HS-27A (cell line): ENCODE measurements at places on chromosomes 1 and 21.

- no peak for DNase-seq
Measured at GRCh38 chr1:26938004-26938658, 16.6 kb downstream of the NUDC start.

DNA sequence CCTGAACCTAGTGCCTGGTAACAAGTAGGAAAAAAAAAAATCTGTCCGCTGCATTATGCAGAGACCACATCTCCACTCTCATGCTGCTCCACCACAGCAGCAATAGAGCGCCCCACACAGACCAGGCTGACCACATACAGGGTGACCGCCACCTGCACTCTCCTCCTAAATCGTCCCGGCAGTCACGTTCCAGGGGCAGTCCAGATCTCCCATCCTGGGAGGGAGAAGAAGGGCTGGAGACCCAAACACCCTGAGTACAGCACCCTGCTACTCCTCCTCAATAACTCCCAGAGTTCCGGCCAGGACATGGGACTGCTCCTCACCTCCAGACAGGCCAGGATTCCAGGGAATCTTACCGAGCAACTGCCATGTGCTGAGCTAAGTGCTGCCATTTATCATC lies 15.3 kb downstream of the URB1 start:
- DNase-seq, result no peak

DNA sequence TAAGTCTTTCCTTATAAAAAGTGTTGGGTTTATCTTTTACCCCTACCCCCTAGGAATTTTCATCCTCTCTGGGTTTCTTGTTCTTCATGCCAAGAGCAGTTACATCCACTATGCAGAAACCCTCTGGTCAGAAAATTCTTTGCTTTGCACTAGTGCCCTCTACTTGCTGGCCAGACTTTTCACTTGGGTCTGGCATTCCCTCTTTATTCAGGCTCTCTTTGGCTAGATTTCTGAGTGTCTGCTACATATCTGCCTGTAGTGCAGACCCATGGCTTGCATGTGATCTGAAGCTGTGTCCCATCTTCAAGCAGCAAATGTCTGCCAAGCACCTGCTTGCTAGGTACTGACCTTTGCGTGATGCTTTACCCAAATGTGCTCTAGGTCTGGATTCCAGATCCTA lies 237.0 kb downstream of the GPATCH2 start:
- DNase-seq, result no peak

- DNase-seq, result no peak
Measured at GRCh38 chr1:154896771-154897286, 26.7 kb upstream of the KCNN3 start.

DNA sequence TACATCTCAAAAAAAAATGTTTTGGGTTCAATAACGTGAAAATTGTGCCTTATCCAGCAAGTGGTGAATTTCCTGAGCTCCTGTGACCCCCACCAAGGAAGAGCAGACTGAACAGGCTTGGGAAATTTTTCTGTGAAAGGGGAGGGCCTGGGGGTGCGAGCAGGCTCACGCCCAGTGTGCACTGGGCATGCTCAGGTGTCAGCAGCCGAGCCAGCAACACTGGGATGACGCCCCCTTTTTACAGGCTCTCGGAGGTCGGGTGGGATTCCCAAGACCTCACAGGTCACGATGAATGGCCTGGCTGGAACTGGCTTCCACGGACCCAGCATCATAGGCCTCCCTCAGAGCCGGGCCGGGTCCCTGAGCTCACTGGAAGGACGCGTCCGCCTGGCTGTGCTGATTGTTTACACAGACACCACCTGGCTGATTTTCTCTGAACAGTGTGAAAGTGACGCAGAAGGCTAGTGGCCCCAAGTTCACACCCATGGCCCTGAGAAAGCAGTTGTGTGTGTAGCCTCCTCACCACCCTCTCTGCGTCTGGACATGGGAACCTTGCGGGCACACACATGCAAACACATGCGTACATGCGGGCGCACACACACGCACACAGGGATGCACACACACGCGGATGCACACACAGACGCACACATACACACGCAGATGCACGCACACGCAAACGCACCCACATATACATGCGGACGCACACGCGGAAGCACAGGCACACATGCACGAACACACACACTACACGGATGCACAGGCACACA lies 9.2 kb downstream of the CSTB start:
- DNase-seq, result no peak

DNA sequence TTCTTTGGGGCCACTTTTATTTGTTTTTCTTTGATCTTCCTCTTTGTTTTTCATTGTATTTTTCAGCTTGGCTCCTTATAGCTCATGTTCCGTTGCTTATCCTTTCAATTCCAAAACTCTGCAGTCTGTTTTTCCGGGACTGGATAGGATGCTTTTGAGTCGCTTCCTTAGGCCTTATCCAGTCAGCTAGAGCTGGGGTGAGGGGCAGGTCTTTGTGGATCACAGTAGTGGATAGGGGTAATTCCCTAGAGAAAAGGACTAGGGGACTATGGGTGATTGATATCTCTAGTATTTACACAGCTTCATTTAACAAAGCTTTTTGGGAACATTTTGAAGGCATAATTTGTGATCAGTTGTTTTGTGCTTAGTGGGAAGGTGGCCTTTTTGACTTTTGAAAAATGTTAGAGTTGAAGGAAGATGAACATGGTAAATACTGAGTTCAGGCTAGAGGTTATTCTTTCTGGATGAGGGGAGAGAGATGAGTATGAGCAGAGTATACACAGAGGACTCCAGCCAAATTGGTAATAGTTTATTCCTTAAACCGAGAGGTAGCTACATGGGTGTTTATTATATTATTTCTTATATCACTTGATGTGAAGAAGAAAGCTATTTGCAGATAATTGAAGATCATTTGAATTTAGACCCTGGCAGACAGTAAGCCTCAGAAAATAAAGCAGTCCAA lies 22.5 kb downstream of the CEP350 start:
- no peak for DNase-seq

- no peak for DNase-seq
Measured at GRCh38 chr1:153612755-153613331, at the start of gene S100A16. Gene S100A16, minus strand, starts transcription at chr1:153613137. Its CDS starts 4,986 bp downstream, at chr1:153608151.

- DNase-seq, result no peak
Measured at GRCh38 chr1:65311760-65312159, 2.4 kb downstream of the DNAJC6 start.

GRCh38 chr21:16013570-16013969 lies 283.8 kb downstream of the USP25 start:
- no peak for DNase-seq

GRCh38 chr1:14999441-14999840 lies 154.1 kb upstream of the TMEM51 start:
- DNase-seq, result no peak

- no peak for DNase-seq
Measured at GRCh38 chr1:30475201-30475600, 248.2 kb downstream of the MATN1 start.

GRCh38 chr1:243494741-243495431 lies 239.0 kb downstream of the SDCCAG8 start:
- DNase-seq, result no peak

DNA sequence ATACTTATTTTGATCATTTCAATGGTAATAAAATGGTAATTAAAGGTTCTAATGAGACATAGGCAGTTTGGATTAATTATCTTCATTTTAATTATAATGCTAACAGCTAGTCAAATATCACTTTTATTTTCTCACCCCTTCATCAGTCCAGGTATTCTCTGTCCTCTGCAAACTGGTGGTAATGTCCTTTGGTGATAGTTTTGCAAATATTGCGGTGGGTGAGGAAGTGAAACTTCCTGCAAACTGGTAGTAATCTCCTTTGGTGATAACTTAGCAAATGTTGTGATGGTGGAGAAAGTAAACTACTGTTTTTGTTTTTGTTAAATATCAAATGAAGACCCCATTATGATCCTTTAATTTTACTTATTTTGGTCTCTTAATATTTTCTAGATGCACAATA lies 209.0 kb downstream of the AMY1C start:
- DNase-seq, result no peak

GRCh38 chr1:157993147-157993917 lies at the start of gene KIRREL1:
Gene KIRREL1, plus strand, starts transcription at chr1:157993645. Its CDS starts 32 bp downstream, at chr1:157993677.
- no peak for DNase-seq

- no peak for DNase-seq
Measured at GRCh38 chr1:110875216-110875731, 2.3 kb downstream of the CD53 start.

- DNase-seq, result no peak
Measured at GRCh38 chr1:206933333-206933945, 11.7 kb upstream of the FCMR start.

GRCh38 chr1:41616563-41616962 lies 132.1 kb upstream of the EDN2 start:
- DNase-seq, result no peak

GRCh38 chr1:63917571-63918417 lies 144.0 kb downstream of the ROR1 start:
- DNase-seq, result no peak

GRCh38 chr1:98426092-98426491 lies 235.4 kb upstream of the SNX7 start:
- no peak for DNase-seq

DNA sequence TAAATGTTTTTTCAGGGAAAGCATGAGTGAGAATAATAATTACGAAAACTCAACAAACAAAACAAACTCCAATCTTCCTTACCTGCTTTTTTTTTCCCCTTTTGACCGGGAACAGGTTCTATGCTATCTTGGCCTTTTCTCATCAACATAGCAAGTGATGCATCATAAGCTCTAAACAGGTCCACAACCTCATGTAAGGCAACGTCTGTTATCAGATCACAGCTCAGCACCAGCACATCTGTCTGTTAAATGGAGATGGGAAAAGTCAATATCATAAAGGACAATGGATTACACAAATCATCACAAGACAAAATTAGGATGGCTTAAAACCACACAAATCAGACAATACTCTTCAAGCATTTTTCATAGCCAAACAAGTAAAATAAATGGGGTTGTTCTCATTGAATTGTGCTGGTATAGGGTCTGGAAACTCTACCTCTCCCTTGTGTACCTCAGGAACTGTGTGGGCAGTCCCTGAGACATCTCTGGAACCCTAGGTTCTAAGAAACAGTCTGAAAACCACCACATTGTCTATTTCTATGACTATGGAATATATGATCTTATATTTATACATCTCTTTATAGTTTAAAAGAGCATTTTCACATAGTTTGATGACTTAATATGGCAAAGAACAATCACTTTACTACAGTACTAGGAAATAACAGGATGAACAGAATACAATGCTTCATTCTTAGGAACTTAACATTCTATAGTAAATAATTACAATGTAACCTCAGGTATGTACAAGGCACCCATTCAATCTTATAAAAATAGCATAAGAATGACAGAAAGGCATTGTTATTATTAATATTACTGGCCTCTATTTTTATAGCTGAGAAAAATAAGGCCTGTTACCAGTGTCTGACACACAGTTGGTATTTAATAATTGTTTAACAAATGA lies 44.7 kb downstream of the EIF2B3 start:
- no peak for DNase-seq

GRCh38 chr1:8191474-8191873 lies 126.4 kb upstream of the SLC45A1 start:
- no peak for DNase-seq

DNA sequence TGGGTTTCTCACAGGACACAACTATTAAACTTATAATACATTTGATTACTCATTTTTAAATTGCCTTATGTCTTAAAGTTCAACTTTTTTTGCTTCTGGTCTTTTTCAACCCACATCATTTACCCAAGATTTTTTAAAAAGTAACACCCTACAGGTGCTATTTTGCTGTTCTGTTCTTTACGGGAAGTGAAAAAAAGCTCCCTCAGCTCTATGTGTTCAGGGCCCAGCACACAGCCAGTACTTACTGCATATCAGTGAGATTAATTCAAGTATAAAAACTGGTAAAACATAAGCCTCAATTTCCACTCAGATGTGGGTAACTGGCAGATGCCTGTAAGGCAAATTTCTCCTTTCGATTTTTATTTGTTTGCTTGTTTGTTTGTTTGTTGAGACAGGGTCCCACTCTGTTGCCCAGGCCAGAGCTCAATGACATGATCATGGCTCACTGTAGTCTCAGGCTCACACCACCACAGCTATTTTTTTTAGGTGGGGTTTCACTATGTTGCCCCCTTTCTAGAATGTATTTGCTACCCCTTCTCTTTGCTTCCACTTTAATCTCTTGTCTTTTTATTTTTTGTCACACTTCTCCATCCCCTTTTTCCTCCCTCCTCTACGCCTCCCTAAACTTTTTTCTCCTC lies 20.3 kb downstream of the RNASEL start:
- DNase-seq, result no peak

GRCh38 chr21:34883491-34884271 lies 165.4 kb downstream of the RUNX1 start:
- peak; percentile 47 for DNase-seq

GRCh38 chr1:94237291-94238226 lies at the start of gene ARHGAP29:
Gene ARHGAP29, minus strand, starts transcription at chr1:94237584. Its CDS starts 5,973 bp downstream, at chr1:94231611.
- no peak for DNase-seq

DNA sequence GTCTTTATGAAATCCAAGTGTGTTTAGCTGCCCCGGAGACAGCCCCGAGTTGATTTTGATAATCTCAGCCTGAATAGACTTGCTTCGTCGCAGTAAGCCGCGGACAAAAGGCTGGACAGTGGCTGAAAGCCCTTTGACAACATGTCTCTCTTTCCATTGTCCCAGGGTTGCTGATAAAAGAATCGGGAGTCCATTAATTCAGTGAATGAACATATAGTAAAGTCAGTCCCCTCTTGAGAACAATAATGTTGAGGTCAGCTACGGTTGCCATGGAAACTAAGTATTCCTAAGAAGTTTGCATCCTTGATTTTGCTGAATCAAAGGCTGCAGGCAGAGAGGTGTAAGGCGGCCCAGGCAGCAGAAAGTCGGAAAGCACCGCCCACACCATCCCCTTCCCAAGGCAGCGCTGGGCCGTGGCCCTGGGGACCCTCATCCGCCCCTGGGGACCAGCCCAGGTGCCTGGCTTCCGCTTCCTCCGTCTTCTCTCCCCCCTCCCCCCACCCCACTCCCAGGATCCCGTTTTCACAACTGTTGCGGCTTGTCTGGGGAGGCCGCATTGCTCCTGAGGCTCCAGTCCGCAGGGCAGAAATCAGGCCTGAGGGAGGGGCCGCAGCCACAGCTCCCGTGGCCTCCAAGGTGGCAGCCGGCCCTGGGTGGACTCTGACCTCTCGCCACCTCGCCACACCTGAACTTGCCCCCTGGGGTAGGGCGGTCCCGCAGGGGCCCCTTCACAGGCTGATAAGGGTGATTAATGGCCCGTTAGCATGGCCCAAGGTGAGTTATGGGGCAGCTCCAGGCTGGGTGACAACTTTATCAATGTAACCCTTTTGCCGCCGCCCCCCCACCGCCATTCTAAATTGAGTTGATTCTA lies 180.9 kb downstream of the PRDM16 start:
- DNase-seq, result no peak

- no peak for DNase-seq
Measured at GRCh38 chr1:228786361-228787129, 51.3 kb downstream of the RHOU start.

DNA sequence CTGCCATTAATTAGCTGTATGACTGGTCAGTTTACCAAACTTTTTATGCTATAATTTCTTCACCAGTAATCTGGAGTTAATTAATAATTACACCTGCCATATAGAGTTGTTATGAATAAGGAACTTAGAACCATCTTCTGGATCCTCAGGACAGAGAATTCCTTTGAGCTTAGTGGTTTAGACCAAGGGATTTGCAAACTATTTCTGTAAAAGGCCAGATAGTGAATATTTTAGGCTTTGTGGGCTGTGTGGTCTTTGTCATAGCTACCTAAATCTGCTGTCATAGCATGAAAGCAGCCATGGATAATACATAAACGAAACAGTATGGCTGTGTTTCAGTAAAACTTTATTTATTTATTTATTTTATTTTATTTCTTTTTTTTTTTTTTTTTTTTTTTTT lies 9.0 kb downstream of the TIMM17A start:
- peak; percentile 30 for DNase-seq
